Cortex of kidney (tissue), 1 donor: ENCODE measurements at places on chromosomes 5 and 9.

GRCh38 chr5:123448743-123449142 is 25.5 kb upstream of the CEP120 start:
- no peak for DNase-seq

- DNase-seq: no peak
Measured at GRCh38 chr5:139376364-139376763, 6.7 kb downstream of the SLC23A1 start.

DNA sequence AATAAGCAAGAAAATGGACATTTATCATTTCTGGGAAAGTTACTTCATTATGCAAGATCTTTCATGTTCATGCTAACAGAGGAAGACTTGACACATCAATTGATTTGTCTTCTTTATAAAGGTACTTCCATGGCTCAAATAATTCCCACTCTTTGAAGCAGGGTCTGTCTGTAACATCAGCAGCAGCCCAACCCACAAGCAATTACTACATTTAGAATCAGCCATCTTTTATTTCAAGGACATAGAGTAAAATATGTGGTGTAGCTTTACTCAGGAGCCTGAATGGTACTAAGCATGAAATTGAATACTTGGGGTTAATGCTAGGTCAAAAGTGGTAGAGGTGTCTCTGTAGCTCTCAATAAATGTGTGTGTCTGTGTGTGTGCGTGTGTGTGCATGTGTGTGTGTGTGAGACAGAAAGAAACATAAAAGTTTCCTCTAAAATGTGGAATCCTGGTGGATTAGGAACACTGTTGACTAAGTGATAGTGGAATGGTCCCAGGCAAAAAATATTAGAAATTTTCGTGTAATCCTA is 581.1 kb downstream of the CAAP1 start:
- no peak for DNase-seq

- DNase-seq: no peak
Measured at GRCh38 chr5:174872271-174872670, 147.9 kb downstream of the MSX2 start.

DNA sequence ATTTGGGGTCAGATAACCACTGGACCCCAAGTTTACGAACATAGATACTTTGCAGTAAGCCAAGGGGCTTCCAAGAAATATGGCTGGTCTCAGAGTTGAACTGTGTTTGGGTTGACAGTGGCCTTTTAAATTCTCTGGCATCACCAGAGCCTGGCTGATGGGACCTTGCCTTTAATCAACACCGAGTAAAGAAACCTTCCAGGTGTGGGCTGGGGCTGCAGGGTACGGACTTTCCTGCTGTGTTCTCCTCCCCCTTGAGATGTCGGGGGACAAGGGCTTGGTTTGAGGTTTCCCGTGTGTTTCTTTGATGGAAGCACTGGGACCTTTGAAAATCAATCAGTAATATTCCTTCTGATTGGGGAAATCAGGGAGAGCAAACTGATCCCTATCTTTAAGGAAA is 140.1 kb downstream of the MTX3 start:
- DNase-seq: no peak

GRCh38 chr5:3351581-3352442 is 243.8 kb upstream of the IRX1 start:
- no peak for DNase-seq

DNA sequence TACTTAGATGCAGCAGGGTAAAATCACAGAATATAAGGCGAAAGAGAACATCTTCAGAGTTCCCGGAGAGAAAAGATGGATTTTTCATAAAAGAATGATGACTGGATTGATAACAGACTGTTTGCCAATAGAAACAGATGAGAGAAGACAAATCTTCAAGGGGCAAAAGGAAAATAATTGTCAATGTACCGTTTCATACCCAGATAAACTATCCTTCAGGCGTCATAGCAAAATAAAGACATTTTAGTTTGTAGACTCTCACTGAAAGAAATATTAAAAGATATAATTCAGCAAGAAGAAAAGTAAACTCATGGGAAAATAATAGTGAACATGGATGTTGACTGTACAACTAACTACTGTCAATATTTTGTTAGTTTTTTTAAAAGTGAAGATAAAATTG is 174.2 kb downstream of the CRB2 start:
- no peak for DNase-seq

- no peak for DNase-seq
Measured at GRCh38 chr5:12586406-12586805, 682.2 kb upstream of the CTNND2 start.

DNA sequence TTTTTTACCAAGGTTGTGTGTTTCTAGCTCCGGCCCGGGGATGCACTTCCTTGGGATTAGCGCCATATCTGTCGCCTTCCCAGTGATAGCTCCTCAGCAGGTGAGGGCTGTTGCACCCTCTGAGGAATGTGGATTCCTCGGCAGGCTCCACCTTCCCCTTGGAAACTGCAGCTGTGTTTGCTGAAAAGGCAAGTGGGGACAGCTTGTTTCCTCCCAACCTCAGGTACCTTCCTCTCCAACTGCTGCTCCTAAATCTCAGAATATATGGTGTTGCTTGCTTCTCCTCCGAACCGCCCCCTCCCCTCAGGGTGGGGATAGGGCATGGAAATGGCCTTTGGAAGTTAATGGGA is 1.3 kb downstream of the SLC1A1 start:
- DNase-seq: no peak

- DNase-seq: no peak
Measured at GRCh38 chr5:149220750-149221149, 50.9 kb upstream of the AFAP1L1 start.

GRCh38 chr9:136539427-136540421 is 6.1 kb downstream of the NOTCH1 start:
- DNase-seq: no peak

DNA sequence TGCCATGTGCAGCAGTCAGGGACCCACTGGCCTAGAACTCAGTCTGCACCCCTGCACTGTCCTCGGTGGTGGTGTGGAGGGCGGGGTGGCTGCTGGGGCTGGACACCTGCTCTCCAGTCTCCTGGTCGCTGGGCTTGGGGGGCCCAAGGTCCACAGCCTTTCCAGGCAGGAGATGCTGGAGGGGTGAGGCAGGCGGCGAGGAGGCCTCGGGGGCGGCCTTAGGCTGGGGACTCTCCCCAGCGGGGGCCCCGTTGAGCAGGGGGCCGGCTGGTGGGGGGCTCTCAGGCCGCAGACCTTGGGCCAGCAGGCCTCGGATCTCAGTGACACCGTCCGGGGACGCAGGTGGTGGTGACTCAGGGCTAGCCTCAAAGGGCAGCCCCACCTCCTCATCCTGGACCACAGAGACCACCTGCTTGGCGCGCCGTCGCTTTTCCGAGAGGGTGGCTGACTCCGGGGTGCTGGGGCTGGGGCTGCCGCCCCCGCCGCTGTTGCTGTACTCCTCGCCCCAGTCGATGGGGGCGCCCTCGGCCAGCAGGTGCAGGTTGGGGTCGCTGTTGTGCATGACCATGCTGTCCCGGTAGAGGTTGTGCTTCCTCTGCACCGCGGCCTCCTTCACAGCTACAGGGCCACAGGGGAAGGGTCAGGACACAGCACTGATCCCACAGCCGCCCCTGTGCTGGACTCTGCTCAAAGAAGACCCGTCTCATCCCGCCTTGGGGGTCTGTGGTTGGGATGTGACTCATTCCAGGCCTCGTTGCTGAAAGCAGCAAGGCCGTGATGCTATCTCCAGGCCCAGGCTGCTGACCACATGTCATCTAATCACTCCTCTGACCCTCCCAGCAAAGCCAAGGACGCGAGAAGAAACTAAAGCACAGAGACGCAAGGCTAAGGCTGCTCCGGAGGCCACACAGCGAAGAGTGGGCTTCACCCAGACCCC is 55.8 kb downstream of the LRSAM1 start:
- no peak for DNase-seq

GRCh38 chr9:5178126-5178805 is 7.2 kb downstream of the INSL6 start:
- no peak for DNase-seq

DNA sequence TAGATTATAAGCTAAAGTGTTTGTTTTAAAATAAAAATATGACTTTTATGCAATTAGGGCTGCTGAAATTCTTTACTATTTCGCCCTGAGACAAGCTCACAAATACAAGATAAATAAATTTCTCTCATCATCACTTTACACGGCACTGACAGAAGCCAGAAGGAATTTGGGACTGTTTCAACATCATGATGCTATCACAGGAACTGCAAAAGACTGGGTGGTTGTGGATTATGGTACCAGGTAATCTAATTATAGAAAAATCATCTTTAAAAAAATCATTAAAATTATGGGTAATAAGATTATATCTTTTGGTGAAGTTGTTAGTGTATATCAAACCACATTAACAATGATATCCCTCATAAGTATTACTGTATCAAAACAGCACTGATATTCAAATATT is 95.0 kb downstream of the MAN2A1 start:
- no peak for DNase-seq

- DNase-seq: no peak
Measured at GRCh38 chr5:164748861-164749260, 1243.4 kb downstream of the MAT2B start.
